ENCODE measurements at places on chromosomes 1 and 21.

- no peak for DNase-seq
Observed at GRCh38 chr21:31078796-31079195, 40.5 kb upstream of the KRTAP19-8 start.

- DNase-seq, result peak; percentile 87
Observed at GRCh38 chr1:1630965-1631781, 800 bp upstream of the MMP23B start.

- no peak for DNase-seq
Observed at GRCh38 chr1:152517237-152517811, 3.0 kb downstream of the CRCT1 start.

GRCh38 chr1:87121711-87122163, 206.9 kb upstream of the LMO4 start:
- peak; percentile 54 for DNase-seq
